ENCODE measurements at places on chromosomes 1 and 21.
A peak's percentile ranks its signal among the peaks of the same experiment; 100 is the strongest.

DNA sequence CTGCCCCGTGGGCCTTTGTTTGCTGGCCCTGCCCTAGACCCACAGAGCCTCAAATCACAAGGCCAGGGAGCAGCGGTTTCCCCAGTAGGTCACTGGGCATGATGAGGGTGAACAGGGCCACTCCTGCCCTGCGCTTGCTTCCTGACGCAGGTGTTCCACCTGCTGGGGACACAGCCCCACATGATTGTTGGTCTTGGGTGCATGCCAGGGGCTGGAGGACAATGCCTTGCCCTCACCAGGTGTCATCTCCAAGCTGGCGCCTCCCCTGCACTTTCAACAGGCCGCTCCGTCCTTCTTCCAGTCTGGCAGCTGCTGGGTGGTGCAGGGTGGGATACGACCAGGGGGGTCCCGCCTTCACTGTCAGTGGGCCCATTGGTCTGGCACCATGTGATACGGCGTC is 24.3 kb downstream of the IL10RB start:
- no peak for DNase-seq

DNA sequence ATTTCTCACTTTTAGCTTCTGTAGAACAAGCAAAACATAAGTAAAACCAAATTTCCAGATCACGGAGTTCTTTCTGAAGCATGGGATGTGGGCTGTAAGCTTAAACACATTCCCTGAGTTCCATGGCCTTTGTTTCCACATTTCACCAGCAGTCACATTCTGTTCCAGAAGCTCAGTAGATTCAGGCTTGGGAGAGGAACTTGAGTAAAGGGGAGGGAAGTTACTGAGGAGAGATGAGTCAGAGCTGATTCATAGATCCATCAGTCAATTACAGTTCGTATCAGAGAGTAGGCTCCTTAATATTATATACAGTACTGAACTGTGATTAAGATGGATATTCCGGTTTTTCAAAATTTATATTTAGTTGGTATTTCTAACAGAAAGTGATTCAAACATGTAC is 614.3 kb downstream of the NCAM2 start:
- peak; percentile 82 for DNase-seq

DNA sequence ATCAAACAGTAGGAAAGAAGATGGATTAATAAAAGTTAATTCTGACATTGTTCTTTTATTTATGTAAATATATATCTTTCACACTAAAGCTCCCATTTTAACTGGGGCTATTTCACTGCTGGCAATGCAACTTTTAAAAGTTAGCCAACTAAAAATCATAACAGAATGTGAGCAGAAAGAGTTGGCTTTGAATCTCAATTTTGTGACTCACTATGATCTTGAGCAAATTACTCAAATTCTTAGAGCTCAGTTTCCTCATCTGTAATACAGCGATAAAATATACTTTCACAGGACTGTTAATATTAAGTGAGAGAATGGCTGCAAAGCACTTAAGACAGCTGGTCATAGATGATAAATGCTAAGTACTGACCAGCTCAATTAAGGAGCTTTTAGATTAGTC is 10.8 kb downstream of the EFCAB14 start:
- no peak for DNase-seq

DNA sequence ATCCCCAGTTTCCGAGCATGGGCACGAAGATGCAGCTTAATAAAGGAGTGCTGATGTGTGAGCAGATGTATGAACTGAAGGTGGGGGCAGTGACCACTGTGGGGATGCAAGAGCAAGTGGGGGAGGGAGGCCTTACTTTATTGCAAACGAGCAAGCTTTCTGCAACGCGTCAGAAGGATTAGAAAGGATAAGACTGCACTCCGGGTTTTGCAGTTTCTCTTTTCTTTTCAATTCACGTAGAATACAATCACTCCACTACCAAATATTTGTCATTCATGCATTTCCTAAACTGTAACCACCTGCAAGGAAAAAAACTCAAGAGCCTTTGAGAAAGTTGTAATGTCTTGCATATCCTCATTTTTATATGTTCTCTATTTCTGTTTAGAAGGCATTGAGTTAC is 4.3 kb upstream of the OR2C3 start:
- DNase-seq: no peak
